ENCODE measurements at places on chromosomes 16 and 17.

- no peak for DNase-seq
Observed at GRCh38 chr16:51526621-51527020, 375.6 kb upstream of the SALL1 start.

- no peak for DNase-seq
Observed at GRCh38 chr17:64032081-64032480, 11.6 kb upstream of the ICAM2 start.

- no peak for DNase-seq
Observed at GRCh38 chr17:59634632-59635541, 15.2 kb downstream of the CLTC start.

DNA sequence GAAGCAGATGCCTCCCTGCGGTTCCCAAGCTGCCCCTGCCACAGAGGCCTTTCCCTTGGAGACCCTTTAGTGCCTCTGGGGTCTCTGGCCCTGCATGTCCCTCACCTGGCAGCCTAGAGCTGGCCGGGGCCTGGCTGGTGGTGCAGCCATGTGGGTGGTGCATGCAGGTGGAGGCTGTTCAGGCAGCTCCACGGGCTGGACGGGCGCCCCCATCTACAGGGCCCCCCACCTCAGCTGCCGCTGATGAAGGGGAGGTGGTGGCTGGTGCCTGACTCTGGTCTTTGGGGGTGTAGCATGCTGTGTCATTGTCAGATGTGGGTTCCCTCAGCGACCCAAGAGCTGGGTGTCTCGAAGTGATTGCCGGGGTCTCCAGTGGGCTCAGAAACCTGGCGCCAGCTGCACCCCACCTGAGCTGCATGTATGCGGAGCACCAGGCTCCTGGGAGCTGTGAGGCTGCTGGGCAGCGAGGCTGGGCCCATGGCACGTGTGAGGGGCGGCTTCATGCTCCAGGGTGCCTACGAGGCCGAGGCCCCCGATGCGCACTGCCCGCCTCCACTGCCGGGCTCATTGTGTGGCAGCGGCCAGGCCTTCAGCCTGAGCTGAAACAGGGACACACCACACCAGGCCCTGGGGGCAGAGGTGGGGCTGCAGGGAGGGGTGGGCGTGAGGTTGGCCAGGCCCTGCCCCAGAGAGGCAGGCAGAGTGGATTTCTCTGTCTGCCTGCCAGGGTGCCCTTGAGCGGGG is 57.0 kb downstream of the BAIAP2 start:
- DNase-seq, result no peak

DNA sequence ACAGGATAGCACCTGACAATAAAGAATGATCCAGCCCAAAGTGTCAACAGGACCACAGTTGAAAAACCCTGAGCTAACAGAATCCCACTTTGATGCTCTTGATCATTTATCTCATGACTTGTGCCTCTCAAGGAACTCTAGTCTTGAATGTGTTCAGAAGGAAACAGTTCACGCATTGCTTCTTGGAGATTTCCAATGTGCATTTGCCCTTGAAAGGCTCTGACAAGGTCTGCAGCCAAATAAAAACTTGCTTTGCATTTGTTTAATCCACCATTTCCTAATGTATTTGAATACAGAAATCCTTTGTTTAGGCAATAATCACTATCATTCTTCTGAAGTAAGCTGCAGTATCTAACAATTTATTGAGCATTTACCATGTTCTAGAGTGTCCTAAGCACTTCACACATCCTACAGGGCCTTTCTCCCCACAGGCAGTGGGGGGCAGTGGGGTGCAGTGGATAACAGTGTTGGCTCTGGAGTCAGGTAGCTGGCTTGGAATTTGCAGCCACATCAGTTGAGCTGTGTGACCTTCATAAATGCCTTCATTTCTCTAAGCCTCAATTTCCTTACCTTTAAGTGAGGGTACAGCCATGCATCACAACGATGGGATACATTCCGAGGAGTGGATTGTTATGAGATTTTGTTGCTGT is 239.7 kb downstream of the XYLT1 start:
- no peak for DNase-seq

DNA sequence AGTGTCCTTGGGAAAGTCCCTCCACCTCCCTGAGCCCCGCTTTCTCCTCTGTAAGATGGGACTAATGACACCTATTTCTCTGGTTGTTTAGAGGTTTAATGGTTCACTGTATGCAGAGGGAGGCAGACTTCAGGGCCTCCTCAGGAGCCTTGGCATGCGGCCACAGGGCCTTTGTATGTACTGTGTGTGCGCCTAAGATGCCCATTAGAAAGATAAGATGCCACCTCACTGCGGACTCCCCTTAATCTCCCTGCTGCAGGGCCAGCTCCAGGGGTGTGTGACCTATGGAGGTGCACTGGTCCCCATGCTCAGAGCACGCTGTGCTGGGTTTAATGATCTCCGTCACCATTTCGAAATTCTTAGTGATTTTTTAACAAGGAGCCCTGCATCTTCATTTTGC is 59.3 kb downstream of the TMEM235 start:
- no peak for DNase-seq

DNA sequence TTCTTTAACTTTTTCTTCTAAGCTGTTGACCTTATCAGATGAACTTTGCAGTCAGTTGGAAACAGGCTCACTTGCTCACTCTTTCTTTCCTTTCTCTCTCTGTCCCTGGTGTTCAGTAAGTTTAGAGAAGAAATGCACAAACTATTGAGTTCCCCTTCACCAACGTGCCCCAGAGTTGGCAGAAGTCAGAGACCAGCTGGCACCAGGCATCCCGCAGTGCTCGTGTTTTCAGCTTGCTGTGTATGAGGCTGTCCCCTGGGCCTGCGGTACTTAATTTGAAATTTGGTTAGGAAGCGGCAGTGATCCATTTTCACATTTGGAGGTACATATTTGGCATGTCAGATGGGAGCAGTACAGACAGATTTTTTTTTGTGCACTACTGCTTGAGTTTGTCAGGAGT is 258.6 kb downstream of the SNX29 start:
- DNase-seq, result no peak

DNA sequence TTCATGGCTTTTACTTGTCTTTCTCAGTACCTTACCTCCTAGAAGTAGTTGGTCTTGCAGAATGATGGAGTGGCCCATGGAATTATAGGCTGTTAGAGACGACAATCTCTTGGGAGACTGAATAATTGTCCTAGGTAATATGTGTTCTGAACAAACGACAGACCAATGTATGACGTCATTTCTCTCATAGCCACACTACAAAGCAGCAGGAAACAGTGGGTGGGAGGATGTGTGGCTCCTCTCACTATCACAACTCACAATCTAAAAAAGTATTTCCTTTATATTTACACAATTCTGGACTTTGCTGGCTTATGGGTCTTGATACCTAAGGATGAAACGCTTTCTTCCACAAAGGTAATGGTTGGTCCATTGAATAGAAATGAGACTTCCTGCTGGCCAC is 183.9 kb downstream of the TOX3 start:
- DNase-seq, result no peak
